Type B pancreatic cell (in vitro differentiated cells): ENCODE measurements at places on chromosomes 1 and 21.

- DNase-seq, result no peak
Observed at GRCh38 chr1:40662151-40662550, 3.3 kb downstream of the RIMS3 start.

DNA sequence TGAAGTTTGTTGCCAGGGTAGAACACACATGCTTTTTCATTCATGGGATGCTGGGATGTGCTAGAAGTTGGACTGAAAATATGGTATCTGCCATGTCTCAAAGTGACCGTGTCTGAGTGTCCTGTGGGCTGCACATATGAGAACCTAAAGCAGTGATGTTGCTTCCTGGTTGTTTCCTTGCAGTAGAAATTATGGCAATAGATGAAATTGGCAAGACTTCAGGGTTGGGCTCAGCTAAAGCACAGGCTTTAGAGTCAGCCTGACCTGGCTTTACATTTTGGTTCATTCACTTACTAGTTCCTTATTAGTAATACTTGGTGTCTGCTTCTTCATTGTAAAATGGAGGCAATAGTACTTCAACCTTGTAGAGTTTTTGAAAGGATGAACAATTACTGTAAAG, 2.2 kb downstream of the LAMC2 start:
- no peak for DNase-seq

- DNase-seq, result no peak
Observed at GRCh38 chr21:44601596-44602462, 1.4 kb downstream of the KRTAP10-7 start.

DNA sequence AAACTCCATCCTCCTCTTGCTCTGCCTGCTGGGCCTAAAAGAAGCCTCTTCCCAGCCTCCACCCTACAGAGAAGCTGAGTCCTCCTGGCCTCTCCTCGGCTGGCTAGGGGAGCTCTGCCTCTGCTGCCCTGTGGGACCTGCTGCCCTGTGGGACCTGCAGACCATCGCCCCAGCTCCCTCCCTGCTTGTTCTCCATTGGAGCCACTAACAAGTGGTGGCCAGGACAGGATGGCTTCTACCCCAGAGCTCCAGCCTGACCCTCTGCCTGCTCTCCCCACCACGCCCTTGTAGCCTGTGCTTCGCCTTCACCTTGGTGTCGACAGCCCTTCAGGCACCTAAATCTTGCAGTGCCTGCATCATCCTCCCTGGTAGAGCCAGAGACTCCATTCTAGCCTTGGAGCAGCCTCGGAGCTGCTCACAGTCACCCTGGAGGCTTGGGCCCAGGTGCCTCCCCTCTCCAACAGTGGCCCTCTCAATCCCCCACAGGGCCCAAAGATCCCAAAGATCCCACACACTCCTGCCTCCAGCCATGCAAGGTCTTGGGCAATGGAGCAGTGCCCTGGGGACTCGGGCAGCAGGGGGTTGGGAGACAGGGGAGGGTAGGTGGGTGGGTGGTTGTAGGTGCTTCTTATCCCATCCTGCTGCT, 3.0 kb downstream of the EPS8L3 start:
- peak; percentile 50 for DNase-seq

- DNase-seq, result peak; percentile 95
Observed at GRCh38 chr21:26845066-26845758, at the start of gene ADAMTS1. Gene ADAMTS1, minus strand, starts transcription at chr21:26845409. Its CDS starts 455 bp downstream, at chr21:26844954.

- no peak for DNase-seq
Observed at GRCh38 chr1:57797084-57797483, 373.2 kb upstream of the DAB1 start.

GRCh38 chr1:169124459-169124858, 18.0 kb downstream of the ATP1B1 start:
- DNase-seq, result no peak

- DNase-seq, result no peak
Observed at GRCh38 chr1:233209481-233209880, 86.0 kb downstream of the PCNX2 start.

DNA sequence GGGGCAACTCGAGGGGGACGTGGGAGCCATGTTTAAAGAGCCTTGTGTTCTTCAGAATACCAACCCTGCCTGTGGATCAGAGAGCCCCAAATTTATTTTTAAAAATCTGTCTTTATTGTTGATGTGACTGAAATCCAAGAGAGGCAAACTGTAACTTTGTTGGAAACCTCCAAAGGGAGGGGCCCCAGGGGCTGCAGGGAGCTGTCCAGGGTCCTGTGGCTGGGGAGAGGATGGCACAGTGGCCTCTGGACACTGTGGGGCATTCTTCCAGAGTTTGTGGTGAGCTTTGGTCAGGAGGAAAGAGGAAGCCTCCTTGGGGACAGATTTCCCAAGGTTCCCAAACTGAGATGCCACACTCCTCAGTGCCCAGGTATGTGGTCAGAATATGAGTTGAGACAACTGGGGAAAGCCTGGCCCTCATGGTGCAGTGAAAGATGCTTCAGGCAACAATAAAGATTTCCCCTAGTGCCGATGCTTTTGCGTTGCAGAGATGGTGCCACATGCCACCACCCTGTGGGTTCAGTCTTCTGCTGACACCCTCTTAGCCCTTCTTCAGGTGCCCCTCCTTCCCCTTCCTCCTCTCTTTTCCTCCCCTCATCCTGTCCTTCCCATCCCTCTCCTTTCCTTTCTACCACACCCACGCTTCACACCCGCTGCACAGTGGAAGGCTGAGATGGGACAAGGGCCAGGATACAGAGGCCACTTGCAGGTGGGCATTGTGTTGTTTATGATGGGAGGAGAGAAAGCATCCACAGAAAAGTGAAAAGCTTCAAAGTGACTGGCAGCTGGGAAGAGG, 122.1 kb downstream of the UCK2 start:
- DNase-seq, result no peak

DNA sequence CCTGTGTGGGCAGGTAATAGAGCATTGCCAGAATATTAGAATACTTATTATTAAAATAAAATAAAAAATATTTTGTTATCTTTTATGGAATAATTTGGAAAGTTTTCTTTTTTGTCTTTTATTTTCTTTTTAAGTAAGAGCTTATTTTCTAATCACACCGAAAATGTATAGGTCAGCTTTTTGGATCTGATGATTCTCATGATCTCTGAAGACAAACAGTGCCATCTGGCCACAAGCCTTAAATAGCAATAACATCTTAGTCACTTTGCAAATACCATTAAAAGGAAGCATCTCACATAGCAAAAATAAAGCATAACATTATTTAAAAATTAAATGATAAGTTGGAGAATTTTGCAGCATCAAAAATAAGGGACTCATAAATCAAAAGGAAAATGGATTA, 213.8 kb downstream of the PLA2G4A start:
- DNase-seq, result no peak

DNA sequence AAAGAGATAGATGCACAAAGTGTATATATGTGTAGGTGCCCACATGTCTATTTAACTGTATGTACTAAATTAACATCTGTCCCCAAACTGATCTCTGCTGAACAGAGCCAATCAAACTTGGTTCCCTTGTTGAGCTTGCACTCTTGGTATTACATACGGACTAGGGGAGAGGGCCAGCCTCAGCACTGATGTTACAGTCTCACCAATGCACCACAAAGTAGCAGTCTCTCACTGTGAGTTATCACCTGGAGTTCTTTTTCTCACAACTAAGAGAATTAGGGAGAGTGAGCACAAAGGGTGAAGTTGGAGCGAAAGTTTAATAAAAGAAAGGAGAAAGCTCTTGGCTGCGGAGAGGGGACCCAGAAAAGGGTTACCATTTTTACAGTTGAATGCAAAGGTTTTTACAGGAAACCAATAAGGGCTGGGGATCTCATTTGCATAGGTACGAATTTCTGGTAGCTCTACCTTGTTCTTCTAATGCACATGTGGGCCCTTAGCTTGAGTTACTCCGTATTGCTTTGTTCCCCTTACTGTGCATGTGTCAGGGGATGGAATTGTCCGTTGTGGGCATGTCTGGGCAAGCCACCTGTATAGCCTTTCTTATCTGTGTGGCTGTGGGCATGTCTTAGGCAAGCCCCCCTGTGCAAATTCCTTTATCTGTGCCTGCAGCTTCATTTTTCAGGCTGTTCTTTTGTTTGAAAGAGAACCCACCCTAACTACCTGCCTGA, 13.3 kb upstream of the CHI3L2 start:
- DNase-seq, result no peak

DNA sequence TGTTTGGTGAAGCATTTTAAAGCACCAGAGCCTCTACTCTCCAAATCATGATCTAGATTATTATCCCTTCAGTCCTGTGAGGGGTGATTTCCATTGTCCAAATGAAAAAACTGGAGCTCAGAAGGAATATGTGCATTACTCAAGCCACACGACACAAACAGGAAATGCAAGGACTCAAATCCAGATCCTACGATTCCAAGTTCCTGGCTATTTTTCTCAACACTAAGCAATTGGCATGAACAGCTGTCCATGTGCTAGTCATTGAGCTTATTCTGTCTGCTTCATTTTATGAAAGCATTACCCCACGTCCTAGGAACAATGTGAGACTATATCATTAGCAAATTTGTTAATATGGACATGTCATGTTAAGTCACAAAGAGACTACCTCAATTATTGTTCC, 273.1 kb upstream of the LYPLAL1 start:
- DNase-seq, result no peak

DNA sequence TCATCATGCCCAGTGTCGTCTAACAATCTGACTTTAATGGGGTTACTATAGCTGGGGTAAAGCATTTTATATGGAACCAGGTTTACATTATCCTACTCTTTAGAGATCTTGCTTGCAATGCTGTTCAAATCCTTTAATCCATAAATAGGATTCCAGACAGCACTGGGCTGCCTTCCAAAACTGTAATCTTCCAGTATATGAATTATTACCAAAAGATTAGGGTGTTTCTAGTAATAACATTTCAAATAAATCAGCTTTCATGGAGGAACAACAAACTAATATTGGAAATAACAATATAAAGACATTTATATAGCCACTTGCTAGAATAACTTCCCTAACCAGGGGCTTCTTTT, 88.6 kb upstream of the PLXNA2 start:
- no peak for DNase-seq

GRCh38 chr1:83692524-83693381, 306.2 kb downstream of the TTLL7 start:
- DNase-seq, result no peak

DNA sequence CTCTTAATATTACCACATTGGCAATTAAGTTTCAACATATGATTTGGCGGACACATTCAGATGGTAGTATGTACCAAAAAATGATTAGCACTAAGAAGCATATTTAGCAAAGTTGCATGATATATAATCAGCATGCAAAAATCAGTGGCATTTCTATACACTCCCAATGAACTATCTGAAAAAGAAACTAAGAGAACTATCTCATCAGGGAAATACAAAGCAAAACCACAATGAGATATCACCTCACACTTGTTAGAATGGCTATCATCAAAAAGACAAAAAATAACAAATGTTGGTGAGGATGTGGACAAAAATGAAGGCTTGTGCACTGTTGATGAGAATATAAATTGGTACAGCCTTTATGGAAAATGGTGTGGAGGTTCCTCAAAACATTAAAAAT, 31.4 kb upstream of the DENND1B start:
- DNase-seq, result no peak
